ENCODE measurements at places on chromosomes 6 and 20.

DNA sequence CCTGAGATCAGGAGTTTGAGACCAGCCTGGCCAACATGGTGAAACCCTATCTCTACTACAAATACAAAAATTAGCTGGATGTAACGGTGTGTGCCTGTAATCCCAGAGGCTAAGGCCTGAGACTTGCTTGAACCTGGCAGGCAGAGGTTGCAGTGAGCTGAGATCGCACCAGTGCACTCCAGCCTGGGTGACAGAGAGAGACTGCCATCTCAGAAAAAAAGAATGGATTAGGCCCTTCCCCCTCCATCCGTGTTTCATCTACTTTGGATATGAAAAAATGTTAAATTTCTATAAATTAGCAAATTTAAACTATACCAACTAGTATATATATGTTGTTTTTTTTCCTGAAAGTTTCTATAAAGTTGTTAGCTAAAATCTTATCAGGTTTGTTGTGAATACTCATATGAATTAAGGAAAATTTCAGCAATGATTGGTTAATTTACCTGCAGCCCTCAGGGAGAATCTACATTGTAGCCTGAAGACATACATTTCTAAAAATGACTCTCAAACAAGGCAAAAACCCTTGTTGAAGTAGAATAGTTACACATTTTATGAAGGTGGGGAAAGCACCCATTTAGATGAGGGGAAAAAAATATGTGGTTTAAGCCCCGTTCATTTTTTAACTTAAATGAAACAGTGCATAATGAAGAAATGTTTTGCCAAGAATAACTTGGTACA, 120.9 kb downstream of the TIAM2 start:
- no peak for DNase-seq

- no peak for DNase-seq
Observed at GRCh38 chr6:112235956-112236355, 18.4 kb downstream of the LAMA4 start.

- DNase-seq = no peak
Observed at GRCh38 chr20:63136296-63136695, 79.6 kb downstream of the YTHDF1 start.

- no peak for DNase-seq
Observed at GRCh38 chr6:33391922-33392594, 435 bp downstream of the KIFC1 start.

DNA sequence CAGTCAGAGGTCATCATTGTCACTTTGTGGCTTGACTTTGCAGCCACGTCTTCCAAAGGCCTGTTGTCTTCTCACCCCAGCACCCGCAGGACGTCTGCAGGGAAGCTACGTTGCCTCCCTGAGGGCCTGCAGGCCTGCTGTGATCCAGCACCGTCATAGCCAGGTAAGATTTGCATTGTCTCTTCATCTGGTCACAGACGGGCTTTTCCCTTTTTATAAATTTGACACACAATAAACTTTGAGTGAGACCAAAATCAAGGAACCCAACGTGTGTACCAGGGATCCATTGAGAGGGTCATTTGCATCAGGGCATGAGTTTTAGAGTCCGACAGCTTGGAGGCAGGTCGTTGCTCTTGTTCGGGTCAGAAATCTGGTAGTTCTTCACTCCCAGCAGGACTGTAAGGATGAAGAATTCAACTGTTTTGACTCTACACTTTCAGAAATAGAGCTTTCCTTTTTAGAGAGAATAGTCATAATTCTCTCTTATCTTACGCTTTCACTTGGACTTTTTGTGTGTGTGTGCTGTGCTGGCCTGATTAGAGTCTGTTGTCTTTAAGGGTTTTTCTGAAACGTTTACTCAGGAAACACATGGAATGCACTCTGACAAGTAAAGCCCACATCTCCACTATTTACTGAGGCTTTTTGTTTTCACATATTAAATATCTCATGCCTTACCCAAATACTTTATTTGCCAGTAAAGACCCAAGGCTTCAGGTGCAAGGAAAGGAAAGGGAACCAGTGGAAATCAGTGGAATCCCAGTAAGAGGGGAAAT, 177.2 kb upstream of the TAB2 start:
- no peak for DNase-seq

Data from stimulated activated CD8-positive, alpha-beta memory T cell treated with anti-CD3 and anti-CD28 coated beads, Interleukin-4, amount 100 ng/mL, for 4 hours (primary cell).